ENCODE measurements at places on chromosomes 1 and 21.

- peak; percentile 88 for DNase-seq
Observed at GRCh38 chr1:151443846-151444782, 15.2 kb downstream of the POGZ start.

DNA sequence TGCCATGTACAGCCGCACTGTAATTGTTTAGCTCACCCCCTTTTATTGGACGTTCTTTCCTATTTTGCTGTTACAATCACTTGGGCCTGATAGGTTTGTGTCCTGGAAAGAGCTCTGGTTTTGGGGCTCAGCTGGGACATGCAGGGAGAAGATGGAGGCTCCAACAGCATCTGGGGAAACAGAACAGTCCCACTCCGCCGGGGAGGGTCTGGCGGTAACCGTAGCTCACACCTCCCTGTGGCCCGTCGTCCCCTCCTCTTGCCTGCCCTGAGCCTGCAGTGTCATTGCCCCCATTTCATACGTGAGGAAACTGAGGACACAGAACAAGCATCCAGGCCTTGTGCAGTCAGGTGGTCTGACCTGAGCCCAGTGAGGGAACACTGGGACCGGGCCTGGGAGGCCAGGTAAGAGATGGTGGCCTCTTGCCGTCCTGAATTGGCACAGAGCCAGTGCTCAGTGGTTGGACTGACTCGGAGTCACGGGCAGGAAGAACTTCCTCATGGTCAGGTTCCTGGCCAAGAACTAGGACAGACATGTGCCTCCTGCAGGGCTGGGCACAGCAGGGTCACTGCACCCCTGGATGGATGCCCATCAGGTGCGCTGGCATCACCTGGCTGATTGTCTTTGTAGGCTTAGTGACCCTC lies 41.8 kb downstream of the S100B start:
- no peak for DNase-seq

GRCh38 chr1:172616195-172616594 lies 42.7 kb upstream of the FASLG start:
- no peak for DNase-seq

- DNase-seq, result no peak
Observed at GRCh38 chr1:159825564-159825963, 1.1 kb upstream of the SLAMF8 start.

DNA sequence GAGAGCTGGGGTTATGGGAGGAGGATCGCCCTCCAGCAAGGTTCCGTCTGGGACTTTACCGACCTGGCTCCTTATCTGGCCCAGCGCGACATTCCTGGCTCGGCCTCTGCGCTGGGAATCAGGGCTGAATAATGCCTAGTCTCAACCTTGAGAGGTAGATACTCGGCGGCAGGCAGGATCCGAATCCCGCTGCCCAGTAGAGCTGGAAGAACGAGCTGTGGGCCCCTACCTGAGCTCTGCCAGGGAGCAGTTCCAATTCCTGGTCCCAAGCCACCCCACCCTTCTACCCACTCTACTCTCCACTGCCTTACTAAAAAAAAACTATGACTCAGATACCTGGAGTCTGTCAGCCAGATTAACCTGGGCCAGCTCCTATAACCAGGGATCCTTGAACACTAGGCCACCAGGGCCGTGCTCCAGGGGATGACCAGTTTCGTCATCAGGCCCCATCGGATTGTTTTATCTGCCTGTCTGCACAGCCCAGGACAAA lies 53.6 kb downstream of the RHBG start:
- DNase-seq, result no peak

DNA sequence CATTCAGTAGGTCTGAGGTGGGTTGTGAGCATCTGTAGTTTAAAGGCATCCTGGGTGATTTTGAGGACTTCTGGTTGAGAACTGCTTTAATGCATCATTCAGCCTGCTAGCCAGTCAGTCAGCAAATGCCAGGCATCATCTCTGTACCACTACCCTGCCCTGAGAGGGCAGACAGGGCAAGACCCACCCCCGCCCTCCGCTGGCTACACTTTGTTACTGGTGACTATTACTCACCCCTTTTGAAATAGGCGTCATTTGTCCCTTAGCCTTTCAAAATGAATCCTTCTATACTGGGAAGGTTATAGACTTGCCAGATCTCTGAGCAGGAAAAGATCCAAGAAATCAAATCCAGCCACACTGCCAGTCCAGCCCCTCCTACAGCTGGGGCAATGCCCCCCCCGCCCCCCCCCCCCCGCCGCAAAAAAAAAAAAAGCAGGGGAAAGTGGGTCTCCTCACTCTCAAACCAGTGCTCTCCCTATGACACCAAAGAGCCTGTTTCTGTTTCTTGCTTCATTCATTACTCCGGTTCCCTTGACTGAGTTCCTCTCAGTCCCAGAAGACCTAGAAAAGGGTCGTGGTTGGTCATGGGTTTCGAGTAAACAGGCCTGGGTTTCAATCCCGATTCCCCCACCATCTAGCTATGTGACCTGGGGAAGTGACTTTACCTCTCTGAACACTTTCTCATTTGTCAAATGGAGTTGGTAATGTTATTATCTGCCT lies 4.4 kb downstream of the SELENON start:
- DNase-seq, result peak; percentile 33

DNA sequence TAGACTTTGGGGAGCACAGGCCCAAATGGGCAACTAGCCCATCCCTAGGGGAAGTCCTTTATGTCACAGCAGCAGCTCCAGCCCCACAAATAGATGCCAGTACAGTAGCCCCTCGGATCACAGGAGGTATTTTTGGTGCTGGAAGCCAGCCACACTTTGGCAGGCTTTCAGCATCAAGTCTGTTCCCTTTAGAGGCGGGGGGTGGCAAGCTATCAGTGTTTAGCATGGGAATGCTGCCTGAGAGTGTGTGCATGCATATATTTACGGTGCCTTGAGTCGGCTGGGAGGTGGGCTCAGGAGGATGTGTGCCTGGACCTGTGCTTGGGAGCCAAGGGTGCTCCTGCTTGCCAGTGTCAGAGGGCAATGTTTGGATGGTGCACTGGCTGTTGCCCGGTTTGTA lies 3.5 kb upstream of the PLXNA2 start:
- DNase-seq, result no peak

GRCh38 chr21:20329636-20330035 lies 668.6 kb upstream of the NCAM2 start:
- DNase-seq, result no peak

GRCh38 chr1:63914241-63914640 lies 140.4 kb downstream of the ROR1 start:
- no peak for DNase-seq

GRCh38 chr1:10057343-10057742 lies 24.6 kb downstream of the UBE4B start:
- peak; percentile 47 for DNase-seq

DNA sequence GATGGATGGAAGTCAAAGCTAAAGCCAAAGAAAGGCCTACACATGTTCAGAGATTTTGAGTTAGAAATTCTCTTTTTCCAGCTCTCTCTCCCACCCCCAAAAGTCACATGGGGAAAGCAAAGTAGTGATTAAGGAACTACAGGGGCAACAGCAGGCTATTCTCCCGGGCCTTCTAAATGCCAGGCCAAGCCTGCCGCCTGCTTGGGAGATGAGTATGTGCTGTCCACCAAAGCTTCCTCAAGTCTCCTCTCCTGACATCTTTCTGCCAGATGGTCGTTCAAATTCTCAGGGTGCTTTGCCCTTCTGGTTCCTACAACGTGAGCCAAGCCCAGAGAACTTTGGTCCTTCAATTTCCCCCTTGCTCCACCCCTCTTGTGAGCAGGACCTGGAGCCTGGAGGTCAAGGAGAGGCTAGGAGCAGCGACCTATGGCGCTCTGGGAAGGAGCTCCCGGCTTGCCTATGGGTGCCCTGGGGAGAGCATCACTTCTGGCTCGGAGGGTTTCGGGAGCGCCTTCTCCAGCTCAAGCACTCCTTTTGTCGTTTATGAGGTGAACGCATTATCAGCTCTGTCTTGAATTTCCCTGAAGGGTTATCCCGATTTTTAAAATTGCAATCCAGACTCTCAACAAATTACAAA lies 4.4 kb upstream of the PRRX1 start:
- DNase-seq, result no peak

DNA sequence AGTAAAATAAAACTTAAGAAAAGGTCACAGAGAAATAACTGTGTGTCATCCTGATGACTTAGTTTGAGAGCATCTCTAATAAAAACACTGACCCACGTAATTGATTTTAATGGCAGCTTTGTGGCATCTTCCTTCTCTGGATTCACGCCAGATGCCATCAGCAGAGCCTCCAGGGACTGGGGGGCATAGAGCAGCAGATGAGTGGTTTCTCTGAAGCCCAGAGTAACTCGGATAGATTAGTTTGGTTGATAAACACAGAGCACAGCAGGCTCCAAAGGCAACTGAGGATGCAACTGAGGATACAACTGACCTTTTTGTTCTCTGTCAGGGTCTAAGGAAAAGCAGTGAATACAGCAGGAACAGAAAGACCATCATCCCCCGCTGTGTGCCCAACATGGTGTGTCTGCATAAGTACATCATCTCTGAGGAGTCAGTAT lies 180.8 kb downstream of the RPS6KC1 start:
- no peak for DNase-seq

DNA sequence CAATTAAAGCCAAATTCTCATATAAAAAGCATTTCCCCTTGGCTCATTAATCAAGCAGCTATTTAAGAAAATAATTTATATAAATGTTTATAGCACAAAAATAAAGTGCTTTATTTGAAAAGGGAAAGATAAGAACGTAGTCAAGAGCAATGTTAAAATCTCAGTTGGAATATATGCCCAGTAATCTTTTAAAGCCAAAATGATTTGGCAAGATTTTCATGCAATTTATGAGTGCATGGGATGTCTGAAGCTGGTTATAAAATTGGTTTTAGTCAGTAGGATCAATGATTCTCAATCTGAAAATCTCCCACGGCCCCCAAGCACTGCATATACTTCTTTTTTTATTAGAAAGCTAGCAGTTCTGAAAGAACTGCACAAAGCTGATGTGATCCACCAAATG lies 188.8 kb downstream of the RERE start:
- DNase-seq, result no peak

DNA sequence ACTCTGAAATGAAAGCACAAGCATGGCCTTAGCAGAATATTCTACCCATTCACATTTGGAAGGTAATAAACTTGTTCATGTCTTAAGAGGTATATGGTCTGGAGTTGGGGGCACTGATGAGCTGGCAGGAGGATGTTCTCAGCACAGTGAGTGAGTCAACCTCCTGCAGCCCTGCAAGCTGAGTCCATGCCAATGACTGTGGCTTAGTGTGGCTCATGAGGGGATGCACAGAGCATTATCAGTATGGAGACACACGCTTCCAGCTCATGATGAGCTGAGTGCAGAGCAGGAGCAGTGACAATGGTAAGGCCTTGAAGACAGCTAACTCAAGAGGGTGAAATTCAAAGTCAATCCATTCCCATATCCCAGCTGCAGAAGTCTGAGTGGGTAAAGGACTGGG lies 102.3 kb downstream of the TNFSF18 start:
- DNase-seq, result peak; percentile 61
